Esophagus muscularis mucosa (tissue), 4 donors: ENCODE measurements at places on chromosomes 1 and 21.

DNA sequence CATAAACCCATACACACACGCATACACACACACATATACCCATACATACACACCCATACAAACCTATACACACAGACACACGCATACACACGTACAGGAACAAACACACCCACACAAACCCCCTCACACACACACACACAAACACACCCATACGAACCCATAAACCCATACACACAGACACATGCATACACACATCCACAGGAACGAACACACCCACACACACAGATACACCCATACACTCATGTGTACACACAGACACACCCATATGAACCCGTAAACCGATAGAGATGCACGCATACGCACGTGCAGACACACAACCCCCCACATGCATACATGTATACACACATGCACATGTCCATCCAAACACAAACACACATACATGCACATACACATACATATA is 9.5 kb downstream of the WNT9A start:
- DNase-seq = no peak

DNA sequence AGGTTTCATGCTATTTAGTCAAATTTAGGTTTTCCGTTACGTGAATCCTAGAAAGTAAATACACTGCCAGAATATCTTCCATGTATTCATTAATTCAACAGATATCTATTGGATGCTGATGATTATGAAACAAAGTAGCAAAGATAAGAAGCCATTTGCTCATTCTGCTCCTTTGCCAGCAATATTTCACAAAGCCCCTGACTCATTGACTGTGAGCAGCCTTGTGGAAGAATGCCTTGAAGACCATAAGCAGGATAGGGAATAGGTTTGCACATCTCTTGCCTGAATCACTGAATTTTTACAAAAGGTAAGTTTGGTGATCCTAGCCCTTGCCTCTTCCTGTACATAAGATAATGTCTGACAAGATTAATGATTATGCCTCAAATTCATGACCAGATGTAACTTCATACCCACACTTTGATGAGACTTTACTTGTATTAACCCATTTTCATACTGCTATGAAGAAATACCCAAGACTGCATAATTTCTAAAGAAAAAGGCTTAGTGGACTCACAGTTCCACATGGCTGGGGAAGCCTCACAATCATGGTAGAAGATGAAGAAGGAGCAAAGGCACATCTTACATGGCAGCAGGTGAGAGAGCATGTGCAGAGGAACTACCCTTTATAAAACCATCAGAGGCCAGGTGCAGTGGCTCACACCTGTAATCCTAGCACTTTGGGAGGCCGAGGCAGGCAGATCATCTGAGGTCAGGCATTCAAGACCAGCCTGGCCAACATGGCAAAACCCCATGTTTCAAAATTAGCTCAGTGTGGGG is 1.6 kb upstream of the PIGK start:
- DNase-seq = no peak

GRCh38 chr1:93433407-93433961 is 14.4 kb upstream of the FNBP1L start:
- DNase-seq = no peak

GRCh38 chr1:158035976-158036583 is 42.6 kb downstream of the KIRREL1 start:
- DNase-seq = no peak

DNA sequence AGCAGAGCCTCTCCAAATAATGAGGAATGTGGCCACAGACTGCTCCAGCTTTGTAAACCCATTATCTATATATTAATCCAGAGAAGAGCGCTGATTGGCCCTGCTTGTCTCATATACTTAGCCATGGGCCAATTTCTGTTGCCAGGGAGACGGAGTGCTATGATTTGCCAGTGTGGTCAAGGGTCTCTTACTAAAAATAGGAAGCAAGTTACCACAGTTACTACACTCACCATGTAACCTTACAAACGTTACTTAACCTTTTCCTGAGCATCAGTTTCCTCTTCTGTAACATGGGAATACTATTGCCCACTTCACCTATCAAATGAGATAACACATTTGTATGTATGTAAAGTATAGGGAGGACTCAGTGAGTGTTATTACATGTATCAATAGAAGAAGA is 7.7 kb upstream of the S100A2 start:
- DNase-seq = no peak

DNA sequence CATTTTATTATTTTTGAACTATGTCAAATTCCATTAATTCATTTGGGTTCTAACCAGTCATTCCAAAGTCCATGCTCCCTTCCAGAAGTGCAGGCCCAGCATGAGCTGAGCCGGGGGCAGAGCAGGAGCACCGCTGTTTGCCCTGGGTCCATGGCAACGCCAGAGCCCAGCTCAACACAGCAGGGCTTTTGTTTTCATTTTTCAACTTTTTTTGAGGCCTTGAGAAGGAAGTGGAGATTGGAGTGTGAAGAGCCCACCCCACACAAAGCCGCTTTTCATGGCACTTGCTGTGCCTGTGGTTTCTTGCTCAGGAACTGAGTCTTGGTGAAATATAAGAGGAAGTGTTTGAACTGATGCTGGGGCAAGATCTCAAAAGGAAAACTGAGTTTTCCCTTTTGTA is 13.2 kb upstream of the PRMT2 start:
- no peak for DNase-seq

GRCh38 chr1:201828217-201828819 is 639 bp upstream of the IPO9 start:
- no peak for DNase-seq

DNA sequence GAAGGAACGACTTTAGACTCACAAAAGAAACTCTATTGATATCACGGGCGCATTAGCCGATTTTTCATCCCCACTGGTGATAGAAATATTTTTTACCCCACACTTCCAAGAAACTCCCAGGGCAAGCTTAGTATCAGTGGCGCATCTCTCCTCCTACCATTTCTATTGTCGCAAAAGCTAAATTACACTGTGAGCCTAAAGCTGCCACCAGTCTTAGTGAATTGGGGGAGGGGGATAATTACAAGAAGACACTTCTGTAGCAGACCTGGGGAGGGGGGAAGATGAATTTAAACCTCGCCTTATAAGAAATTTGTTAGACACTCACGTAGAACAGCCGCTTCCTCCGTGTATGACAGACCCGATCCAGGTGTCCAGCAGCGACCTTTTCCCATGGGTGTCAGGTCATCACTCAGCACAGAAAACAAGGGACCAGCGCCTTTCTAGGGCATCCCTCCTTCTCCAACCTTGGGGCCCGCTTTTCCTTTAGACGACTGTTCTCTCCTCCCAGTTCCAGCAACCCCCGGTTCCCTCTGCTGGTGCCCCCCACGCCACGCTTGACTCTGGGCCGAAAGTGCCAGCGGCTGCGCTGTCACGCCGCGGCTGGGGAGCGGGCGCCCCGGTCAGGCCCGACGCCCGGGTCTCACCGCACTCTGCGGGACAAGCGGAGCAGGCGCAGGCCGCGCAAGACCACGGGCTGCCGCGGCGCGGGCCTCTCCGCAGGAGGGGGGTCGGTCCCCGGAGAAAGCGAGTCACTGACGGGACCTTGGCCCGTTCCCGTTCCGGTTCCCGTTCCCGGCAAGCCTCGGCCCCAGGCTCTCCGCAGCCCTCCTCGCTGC is 821 bp downstream of the PHC2 start:
- no peak for DNase-seq

GRCh38 chr21:32055305-32055704 is 182.5 kb downstream of the HUNK start:
- no peak for DNase-seq
